ENCODE measurements at places on chromosomes 5 and 9.

GRCh38 chr9:128555180-128555721, 2.9 kb downstream of the SPTAN1 start:
- peak; percentile 54 for DNase-seq

GRCh38 chr9:34262971-34263370, 66.1 kb downstream of the KIF24 start:
- no peak for DNase-seq

- no peak for DNase-seq
These were observed 12.4 kb upstream of the CCDC112 start for GRCh38 chr5:115308815-115309214.

DNA sequence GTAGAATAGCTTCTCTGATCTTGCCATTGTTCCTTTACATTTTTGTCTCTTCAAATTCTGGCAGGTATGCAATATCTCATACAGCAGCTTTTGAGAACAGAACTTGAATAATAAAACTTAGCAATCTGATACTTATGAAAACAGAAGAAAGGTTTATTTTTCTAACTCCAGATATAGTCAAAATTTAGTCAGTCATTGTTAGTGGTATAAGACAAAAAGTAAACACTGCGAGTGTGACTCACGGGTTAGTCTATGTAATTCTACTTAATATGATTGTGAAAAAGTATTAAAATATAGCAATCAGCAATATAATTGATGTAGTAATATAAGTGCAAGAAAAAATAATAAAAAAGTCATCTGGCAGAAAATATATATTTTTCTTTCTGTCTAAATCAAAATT, 910.4 kb downstream of the DNAH5 start:
- no peak for DNase-seq

DNA sequence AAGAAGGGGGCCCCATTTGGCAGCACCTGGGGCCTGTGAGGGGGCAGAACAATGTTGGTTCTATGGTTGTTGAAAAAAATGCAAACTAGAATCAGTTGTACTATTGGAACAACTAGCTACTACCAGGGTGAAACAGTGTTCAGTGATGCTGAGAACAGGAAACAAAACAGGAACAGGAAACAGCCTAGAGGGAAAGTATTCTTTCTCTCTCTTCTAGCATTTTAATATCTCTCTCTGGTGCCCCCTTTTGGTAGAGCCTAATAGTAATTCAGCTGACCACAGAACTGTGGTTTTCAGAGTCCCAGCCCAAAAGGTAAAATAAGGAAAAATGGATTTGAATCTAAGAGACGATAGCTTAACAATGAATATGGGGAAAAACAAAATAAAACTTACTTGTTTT, 138.0 kb upstream of the KCNN2 start:
- DNase-seq: peak; percentile 21

DNA sequence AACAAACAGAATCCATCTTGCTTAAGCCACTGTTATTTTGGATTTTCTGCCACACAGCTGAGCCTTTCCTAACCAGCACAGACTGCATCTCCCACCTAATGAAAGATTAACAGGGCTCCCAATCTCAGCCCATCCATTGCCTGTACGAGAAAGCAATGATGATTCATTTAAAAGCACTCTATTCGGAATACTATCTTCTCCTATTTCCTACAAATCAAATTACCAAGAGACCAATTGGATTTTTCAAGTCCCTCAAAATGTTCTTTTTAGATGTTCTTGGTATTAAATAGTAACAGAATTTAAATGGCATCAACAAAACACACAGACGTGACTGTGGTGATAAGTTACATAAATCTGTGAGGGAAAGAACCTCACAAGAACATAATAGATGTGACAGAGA, 324.1 kb downstream of the AGTPBP1 start:
- no peak for DNase-seq

- no peak for DNase-seq
These were observed 114.5 kb downstream of the BAAT start for GRCh38 chr9:101270302-101270701.

- DNase-seq: no peak
These were observed 18.5 kb downstream of the FCN1 start for GRCh38 chr9:134899168-134899567.

- no peak for DNase-seq
These were observed 304.2 kb upstream of the PTPRD start for GRCh38 chr9:10917001-10917400.

DNA sequence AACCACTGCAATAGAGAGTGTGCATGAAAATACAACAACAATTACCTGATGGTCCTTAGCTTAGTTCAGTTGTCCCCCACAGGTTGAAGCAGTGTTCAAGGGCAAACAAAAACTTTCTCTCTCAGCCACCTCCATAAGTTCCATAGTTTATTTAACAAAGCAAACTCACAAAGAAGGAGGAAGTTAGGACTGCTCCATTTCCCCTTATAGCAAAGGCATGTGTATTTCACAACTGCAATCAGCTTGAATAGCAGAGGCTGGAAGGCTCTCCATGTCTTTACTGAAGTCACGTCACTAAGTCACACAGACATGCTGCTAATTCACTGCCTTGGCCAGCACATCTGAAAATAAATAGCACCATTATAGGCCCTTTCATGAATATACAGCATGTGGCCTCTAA, 43.3 kb downstream of the DOCK8 start:
- DNase-seq: no peak

DNA sequence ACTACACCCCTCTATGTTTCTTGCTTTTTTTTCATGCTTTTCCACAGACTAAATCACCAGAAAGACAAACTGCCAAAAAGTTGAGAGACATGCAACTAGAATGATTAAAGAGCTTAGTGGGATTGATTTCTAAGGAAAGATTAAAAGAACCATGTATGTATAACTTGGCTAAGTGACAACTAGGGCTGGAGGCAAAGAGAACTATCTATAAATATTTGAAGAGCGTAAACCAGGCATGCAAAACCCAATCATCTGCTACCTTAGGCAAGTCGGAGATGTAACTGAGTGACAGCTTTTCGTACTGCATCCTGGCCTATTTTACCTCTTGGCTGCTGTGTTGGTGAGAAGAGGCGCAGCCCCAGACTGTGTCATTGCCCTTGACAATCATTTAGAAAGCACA, 121.0 kb upstream of the TLX3 start:
- DNase-seq: no peak

DNA sequence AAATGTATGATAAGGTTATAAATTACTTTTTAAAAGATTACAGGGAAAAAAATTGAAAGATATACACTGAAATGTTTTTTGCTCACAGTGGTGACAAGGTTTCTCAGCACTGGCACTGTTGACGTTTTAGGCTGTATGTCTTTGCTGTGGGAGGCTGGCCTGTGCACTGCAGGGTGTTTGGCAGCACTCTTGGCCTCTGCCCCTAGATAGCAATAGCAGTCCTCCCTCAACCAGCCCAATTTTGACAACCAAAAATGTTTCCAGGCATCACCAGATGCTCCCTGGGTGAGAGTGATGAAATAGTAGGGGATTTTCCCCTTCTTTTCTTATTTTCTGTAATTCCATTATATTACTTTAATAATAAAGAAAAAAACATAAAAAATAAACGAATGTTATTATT, 3.3 kb downstream of the CD274 start:
- no peak for DNase-seq

DNA sequence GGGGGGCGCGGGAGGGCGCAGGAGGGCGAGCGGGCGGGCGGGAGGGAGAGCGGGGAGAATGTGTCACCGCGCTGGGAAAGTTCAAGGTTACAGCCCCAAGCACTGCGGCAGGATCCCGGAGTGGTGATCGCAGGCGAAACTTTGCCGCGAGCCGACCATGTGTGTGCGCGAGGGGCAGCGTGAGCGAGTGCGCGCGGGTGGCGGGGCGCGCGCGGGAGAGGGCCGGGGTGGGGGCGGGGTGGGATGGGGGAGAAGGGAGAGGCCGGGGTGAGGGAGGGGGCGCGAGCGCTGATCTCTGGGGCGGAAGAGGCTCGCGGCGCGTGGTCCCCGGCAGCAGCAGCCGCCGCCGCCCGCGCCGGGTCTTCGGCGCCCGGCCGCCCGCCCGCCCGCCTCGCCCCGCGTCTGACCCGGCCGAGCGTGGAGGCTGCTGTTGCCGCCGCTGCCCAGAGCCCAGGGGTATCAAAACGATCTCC, at the start of gene NFIB:
Gene NFIB (minus strand): TSS at position 191 of the 473 bp plus-strand sequence. CDS start 630 bp downstream, outside the sequence.
- DNase-seq: peak; percentile 58

DNA sequence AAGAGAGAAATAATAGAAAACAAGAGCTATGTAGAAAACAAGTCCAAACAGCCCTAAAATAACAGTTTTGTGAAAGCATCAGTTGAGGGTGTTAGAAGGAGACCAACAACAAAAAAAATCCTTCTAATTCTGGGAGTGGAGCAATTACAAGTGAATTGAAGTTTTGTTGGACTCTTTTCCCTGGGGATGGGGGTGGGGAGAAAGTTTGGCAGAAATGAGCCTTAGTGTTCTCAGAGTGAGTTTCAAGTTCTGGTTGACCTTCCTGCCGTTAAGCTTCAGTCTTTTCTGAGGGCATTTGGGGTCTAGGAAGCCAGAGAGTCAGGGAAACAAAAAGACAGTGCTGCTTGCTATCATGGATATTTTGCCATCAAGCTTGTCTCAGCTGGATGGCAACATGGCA, 106.3 kb upstream of the TRIM32 start:
- DNase-seq: no peak

DNA sequence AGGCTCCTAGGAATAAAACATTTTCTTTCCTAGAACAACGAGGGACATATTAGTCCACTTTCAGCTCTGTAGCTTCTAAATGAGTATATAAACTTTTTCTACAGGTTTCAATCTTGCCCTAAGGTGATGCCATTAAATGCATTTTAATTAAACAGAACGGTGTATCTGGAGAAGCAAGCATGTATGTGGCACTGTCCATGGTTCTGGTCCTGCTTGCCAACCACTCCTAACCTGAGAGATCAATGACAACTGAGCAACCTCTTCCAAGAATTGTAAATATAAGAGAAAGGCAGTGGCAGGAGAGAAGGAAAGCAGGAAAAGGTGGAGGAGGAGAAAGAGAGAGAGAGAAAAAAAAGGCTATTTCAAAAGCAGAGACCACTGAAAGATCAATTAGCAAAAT, 95.6 kb upstream of the SPOCK1 start:
- no peak for DNase-seq

GRCh38 chr9:37005517-37006140, 28.4 kb downstream of the PAX5 start:
- DNase-seq: no peak

DNA sequence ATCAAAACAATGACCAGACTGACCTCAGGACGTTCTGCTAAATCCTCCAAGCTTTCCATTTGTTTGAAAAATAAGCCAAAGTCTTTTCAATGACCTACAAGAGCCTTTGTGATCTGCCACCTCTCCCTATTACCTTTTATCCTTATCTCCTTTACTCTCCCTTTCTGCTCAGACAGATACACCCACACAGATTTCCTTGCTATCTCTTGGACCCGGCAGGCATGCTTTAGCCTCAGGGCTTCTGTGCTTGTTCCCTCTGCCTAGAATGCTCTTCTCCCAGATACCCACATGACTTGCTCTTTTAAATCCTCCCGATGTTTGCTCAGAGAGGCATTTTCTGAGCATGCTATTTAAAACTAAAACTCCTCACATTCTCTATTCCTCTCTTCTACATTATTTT, 8.9 kb upstream of the ELOVL7 start:
- no peak for DNase-seq

- no peak for DNase-seq
These were observed 372.6 kb downstream of the EBF1 start for GRCh38 chr5:158727136-158727535.

GRCh38 chr5:102678267-102679058, 76.6 kb upstream of the PAM start:
- no peak for DNase-seq

DNA sequence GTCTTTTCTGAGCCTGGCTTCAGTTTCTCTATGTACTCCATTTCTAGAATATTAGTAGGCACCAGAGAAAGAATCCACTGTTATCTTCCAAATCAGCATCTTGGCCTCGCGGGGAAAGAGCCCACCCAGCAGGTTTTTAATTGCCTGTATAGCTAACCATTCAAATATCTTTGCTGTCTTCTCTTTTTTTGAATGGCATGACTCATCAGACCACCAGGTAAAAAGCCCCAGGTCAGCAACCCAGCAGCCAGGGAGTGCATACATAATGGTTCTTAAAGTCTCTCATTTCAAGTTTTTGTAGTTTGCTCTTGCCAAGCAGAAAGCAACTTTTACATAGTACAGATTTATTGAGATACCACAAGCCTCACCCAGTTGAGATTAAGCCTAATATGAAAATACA, 50.7 kb downstream of the TMEM167A start:
- peak; percentile 26 for DNase-seq

DNA sequence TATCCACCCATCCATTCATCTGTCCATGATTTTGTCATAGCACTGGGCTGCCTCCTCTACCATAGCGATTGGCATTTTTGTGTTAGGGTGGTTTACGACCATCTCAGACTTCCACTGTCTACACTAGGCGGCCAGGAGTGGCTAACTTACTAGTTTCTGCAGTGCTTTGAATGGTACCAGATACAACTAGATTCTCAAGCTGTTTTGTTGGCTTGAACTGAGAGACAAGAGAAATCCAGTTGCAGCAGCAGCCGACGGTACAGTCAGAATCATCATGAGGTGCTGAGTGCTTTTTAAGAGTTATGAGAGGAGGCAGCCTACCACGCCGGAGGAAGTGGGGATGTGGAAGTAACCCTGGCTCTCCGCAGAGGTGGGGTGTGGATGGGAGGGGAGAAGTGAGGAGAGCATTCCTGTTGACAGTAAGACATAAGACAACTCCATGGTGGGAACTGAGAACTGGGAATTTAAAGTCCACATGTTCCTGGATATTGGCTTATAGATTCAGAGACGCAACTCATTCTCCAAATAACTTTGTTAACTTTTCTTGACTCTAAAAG, 27.9 kb downstream of the COL5A1 start:
- DNase-seq: no peak

DNA sequence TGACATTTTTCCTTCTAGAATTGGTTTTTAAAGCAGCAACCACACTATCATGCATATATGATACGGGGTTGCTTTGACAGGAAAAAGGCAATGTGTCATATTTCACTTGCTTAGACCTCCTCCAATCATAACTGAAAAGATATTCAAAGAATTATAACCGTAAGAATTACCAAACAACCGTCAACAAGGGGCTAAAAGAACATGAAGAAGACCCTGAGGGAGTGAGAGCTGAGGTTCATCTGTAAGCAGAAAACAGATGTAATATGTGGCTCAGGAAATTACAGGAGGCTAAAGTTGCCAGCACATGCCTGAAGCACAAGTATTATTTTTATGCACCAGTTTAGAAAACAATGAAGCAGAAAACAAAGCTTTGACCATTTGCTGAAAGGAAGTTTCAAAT, 78.9 kb downstream of the APBA1 start:
- no peak for DNase-seq

DNA sequence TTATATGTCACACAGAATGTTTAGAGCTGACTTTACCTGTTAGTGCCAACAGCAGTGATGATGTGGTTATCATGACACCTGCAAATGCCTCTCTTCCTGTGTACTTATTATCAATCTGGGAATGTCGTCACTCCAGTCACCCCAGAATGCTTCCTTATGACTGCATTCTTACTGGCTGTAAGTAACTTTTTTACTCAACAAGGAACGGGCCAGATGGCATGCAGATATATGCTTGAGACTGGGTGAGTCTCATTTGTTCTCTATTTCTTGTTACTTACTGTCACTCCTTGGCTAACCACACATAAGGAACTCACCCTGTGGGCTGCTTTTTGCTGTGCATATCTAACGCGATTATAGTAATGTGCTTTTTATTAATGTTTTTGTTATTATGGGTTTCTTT, 385.5 kb upstream of the MEF2C start:
- DNase-seq: no peak
